ENCODE measurements at places on chromosomes 11 and 22.

DNA sequence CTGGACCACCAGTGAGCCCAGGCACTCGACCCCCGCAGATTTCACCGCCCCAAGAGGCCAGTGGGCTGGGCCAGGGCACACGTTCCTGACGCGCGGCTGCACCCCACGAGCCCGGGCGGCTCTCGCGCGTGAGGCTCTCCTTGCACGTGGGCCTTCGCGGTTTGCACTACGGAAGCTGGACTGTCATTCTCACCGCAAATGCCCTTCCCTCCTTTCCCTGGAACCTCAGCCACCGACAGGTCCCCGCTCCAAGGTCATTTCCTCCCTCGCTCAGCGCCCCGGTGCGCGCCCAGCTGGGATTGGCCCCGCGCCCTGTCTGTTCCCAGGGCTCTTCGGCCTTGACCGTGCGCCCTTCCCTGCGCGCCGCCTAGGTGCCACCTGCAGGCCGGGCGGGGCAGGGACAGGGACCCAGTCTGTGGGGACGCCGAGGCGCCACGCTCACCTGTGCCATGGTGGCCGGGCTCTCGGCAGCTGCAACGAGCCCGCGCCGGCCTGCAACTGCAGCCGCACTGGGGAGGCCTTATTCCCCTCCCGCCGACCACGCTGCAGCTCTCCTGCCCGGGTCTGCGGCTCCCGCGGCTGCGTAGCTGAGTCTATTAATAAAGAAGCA, 2.1 kb upstream of the CPT1A start:
- DNase-seq: no peak

DNA sequence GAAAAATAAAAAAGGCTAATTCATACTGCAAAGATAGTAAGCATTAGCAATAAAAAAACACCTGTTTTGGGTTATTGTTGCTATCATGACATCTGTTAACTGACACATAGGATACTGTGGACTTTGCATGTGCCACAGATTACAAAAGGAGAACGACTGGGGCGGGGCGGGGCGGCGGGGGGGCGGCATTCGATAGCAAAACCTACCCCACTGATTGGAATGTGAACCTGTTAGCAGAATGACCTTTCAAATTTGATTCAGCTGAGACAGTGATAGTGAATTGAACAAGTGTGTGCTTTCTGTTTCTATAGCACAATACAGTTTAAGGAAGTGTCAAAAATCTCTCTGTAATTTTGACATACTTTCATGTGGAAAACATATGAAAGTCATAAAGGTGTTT, 14.9 kb downstream of the MMP20 start:
- DNase-seq: no peak

DNA sequence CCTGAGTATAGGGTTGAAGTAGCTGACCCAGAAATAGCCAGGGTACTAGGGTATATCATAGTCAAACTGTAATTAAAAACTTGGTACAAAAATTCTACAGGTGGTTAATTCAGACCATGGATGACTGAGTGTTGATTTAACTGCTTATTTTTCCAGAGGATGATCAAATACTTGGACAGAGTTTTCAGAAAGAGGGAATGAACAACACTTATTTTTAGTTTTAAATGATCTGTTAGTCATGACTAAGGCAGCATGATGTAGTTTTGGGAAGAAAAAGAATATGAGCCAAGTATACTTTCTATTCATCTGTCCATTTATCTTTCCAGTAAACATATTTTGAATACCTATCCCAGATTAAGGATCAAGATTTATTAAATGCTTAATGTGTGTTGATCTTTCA, 19.8 kb upstream of the CCDC89 start:
- no peak for DNase-seq

GRCh38 chr11:23554002-23554401, 693.7 kb upstream of the CCDC179 start:
- DNase-seq: no peak

- DNase-seq: no peak
Measured at GRCh38 chr11:3808861-3809623, 682 bp downstream of the PGAP2 start.

- no peak for DNase-seq
Measured at GRCh38 chr11:94077552-94078293, 50.9 kb upstream of the PANX1 start.

GRCh38 chr22:29879753-29880152, 3.2 kb upstream of the MTMR3 start:
- DNase-seq: no peak

DNA sequence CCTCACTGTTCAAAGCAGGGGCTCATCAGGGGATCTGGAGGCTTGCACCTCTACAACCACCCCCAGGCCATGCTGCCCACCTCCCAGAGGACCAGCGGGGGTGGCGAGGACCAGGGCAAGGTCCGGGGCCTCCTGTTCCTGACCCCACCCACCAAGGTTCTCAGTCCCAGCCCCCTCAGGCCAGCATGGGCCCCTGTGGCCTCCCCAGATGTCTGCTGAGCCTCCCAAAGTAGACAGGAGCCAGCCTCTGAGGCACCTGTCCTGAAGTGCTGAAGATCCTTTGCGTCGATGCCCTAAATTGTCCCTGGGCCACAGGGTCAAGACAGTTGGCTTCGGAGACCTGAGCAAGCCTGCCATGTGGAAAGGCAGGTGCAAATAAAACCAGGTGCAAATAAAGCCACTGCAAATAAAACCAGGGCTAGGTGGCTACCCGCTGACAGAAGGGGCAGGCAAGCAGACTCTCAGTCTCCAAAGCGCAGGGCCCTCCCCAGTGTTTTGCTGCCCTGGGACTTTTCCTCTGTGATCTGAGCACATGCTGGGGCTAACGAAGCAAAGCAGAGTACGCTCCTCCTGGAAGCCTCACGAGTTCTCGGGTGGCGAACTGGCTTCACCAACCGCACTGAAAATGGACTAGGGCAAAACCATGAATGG, 22.4 kb upstream of the ARFGAP3 start:
- no peak for DNase-seq

DNA sequence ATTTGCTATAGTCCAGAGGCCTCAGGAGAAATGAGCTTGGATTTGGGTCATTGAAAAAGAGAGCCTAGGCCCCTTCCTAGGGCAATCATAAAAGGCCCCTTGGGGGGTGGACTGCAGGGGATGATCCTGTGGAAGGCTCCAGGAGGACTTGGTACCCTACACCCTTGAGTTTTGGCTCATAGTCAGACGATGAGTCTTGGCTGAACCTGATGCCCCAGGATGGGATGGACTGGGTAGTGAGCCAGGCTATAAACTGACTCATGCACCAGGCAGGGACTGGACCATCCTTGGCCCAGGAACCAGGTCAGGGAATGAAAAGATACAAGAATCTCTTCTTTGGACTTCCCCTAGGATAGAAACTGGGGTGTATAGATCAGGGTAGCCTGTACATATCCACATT, 54.2 kb downstream of the NAV2 start:
- no peak for DNase-seq

- no peak for DNase-seq
Measured at GRCh38 chr11:86579406-86579731, 93.0 kb downstream of the ME3 start.

- no peak for DNase-seq
Measured at GRCh38 chr22:48404801-48405447, 1422.7 kb downstream of the BRD1 start.

DNA sequence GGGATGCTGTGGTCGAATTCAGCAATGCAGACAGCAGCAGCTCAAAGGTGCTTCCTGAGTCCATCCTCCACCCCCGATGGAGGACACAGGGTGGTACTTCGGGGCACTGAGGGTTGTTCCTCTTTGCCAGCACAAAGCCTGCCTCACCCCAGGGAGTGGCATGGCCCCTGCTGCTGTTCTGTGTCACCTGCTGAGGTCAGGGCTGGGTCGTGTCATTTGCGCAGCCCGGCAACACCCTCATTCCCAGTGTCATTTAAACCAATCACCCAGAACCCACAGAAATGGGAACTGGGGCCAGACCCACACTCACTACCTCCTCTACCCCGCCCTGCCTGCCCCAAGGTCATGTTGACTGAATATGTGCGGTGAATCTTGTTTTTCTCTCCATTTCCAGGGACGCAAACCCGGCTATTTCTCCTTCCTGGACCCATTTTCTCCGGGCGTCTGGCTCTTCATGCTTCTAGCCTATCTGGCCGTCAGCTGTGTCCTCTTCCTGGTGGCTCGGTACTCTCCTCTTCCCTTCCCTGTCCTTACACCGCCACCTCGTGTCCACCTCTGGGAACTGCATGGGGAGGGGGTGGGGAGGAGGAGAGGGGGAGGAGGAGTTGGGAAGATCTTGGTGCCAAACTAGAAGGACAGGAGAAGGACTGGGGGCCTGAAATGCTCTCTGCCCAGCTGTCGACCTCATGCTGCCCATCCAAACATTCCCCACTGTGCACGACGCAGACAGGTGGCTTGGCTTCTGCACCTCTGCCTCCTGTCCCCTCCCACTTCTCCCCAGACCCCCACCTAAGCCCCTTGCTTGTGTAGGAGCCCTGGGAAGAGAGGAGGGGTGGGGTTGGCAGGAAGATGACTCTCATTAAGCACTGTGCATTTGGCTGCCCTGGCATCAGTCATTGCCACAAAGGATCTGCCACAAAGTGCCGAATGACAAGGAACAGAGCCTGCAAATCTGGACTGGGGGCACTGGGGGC, 71.2 kb upstream of the TBCEL start:
- DNase-seq: peak; percentile 6

GRCh38 chr11:95849087-95849825, 59.0 kb downstream of the CEP57 start:
- no peak for DNase-seq

- no peak for DNase-seq
Measured at GRCh38 chr11:64498136-64498535, 92.9 kb upstream of the SLC22A12 start.

- DNase-seq: no peak
Measured at GRCh38 chr11:19947537-19948114, 212.6 kb downstream of the DBX1 start.

DNA sequence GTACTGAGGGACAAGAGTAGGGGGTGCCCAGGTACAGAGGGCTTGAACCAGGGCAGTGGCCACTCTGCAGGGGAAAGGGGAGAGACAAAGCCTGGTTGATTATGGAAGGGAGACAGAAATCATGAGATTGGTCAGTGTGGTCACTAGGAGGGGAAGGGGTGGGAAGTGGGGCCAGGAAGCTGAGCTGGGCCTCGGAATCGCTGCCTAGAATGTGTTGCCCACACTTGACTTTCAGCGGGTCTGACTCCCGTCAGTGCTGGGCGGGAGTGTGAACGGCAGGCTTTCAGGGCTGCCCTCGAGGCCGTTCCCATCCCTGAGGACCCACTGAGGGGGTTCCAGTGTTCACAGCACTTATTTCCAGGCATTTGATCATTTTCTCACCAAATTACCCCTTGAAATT, 5.9 kb downstream of the DAGLA start:
- DNase-seq: no peak

DNA sequence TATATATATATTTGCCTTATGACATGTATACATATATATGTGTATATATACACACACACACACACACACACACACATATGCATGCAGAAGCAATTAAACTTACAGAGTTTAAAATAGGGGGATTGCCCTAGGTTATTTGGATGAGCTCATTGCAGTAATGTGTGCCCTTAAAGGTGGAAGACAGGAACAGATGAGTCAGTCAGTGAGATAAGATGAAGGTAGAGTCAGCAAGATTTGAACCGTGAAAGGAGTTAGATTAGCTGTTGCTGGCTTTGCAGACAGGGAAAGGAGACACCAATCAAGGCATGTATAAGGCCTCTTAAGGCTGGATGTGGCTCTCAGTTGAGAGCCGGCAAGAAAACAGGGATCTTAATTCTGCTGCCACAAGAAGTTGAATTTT, 902.4 kb upstream of the RAG2 start:
- no peak for DNase-seq

DNA sequence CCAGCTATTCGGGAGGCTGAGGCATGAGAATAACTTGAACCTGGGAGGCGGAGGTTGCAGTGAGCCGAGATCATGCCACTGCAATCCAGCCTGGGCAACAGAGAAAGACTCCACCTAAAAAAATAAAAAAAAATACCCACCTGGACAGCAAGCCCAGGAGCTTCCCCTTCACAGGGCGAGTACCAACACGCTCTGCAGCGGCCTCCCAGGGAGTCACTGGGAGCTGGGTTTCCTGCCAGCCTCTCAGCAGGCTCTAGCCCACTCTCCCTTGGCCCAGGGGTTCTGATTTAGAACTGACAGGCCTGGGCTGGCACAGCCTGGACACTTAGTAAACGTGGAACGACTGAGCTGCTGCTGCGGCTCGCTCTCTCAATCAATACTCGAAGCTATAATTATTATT, 2.0 kb upstream of the CABP7 start:
- DNase-seq: no peak

DNA sequence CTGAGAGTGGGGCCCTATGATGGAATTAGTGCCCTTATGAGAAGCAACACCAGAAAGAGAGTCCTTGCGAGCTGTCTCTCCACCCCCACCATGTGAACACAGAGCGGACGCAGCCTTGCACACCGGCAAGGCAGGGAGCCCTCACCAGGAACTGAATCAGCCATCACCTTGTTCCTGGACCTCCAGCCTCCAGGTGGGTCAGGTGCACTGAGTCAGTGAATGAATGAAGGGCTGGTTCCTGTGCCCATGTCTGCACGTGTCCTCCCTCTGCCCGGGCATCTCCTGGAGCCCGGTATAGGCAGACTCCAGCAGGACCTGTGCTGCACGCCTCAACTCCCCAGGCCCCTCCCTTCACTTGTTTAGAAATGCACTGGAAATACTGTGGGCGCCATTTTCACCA, 54.9 kb downstream of the LINC01488 start:
- no peak for DNase-seq

DNA sequence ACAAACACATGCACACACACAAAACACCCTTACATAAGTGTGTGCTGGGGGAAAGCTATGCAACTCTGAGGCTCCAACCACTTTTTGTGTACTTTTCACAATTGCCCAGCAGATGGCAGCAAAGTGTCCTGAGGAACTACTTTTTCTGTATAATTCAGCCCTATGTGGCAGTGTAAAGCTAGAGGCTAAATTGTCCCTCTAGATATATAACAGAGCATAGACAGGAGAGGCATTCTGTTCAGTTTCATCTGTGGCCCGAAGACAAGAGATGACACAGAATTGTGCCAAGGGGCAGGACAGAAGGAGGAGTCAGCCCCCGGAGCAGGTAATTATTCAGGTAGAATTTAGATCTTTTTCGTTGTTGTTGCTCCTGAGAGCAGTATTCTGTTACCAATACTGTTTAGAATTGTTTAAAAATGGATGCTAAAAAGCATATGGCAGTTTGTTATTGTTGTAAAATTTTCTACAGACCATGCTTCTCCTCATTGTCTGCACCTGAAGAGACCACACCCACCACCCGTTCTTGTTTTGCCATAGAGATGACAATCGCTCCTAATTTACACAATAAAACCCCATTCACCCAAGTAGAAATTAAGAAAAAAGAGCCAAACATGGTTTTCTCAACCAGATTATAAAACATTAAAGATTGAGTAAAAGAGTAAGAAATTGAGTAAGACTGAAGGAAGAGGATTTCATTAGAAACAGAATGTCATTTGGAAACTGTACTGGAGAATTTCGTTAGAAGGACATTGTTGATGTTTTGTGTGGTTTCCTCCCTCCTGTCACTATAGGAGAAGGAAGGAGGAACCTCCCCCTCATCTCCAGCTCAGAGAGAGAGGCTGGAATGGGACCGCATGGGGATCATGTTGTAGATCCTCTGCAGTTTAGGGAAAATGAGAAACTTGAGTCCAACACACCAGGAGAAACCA, 14.5 kb upstream of the MS4A7 start:
- DNase-seq: peak; percentile 30
